ENCODE measurements at places on chromosomes 6 and 20.

DNA sequence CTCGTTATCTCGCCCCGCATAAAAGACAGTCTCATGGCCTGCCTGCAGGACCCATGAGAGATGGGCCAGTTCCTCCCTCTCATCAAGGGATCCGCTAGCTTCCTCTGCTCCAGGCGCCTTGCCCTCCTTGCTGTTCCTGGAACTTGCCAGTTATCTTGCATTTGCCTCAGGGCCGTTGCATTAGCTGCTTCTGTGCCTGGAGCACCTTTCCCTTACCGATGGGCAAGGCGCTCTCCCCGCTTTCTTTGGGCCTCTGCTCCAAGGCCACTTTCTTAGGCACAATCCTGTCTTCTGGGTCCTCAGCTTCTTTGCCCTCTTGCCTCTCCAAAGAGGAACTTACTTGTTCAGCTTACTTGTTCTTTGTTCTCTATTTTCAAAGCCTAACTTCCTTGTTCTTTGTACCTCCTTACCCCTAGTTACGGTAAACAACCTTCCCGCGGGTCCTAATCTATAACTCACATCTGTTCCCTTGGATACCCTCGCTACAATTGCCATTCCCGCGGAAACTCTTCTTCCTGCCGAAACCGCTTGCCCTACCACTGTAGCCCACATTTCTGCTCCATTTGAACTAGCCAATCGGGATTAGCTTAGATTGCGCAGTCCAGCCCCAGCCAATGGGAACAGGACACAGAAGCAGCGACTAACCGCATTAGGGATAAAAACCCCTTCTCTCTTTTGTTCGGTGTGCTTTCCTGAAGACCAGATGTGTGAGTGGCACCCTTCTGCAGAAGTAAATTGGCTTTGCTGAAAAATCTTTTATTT is 887 bp upstream of the NSFL1C start:
- DNase-seq = no peak

- DNase-seq = no peak
These were observed 45.1 kb downstream of the MAFB start for GRCh38 chr20:40643891-40644290.

GRCh38 chr20:1491860-1492642 is 831 bp upstream of the SIRPB2 start:
- no peak for DNase-seq

GRCh38 chr20:37290158-37290810 is 829 bp downstream of the MANBAL start:
- DNase-seq = no peak

DNA sequence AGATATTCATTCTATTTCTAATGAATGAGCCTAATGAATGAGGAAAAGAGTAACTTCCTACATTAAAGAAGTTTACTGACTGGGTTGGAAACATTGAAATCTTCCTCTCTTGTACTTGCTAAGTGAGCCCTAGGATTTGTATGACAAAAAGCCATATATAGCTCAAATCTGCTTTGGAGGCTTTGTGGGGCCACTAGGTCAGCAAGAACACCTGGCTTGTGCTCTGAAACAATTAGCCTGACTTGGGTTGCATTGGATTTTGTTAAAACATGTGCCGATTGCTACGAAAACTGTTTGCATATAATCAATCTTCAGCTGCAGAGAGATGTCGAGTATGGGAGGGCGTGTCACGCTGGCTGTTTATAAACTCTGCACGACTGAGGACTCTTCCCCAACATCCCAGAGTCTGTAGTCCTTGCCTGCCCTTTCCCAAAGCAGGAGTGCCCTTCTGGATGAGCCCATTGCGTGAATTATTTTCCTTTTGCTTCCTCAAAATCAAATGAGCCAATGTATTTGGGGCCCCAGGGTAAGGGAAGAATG is 684.8 kb downstream of the DHX35 start:
- DNase-seq = no peak

- no peak for DNase-seq
These were observed 929.3 kb upstream of the MAN1A1 start for GRCh38 chr6:120278689-120279396.

DNA sequence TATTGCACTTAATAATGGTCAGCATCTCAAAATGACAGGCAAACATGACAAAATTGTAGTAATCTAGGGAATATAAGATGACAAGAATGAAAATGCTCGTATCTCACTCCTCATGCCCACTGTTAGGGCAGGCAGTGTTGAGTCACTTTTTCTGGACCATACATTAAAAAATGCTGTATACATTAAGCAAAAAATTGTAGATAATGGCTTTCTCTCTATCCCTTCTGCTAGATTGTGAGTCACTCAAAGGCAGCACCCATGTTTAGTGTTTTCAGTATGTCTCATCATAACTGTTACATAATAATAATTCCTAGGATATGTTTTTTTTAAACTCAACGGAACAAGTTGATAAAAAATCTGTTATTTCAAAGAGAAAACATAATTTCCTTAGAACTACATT is 199.3 kb downstream of the TENT5A start:
- DNase-seq = no peak

DNA sequence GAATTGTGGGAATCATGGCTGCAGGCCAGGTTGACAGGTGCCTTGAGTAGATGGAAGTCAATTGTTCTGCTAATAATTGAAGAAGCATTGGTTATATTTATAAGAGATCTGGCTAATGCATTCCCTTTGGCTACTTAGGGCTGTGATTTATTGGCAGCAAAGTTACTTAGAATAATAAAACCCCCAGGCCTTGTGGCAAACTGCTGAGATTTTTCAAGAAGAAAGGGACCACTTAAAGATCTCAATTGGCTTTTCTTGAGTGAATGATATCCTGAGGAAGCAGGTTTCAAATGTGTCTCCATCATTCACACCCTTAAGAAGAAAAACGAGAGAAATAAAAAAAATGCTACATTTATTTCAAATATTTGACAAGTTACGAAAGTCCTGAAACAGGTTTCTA is 27.4 kb downstream of the DDO start:
- no peak for DNase-seq

DNA sequence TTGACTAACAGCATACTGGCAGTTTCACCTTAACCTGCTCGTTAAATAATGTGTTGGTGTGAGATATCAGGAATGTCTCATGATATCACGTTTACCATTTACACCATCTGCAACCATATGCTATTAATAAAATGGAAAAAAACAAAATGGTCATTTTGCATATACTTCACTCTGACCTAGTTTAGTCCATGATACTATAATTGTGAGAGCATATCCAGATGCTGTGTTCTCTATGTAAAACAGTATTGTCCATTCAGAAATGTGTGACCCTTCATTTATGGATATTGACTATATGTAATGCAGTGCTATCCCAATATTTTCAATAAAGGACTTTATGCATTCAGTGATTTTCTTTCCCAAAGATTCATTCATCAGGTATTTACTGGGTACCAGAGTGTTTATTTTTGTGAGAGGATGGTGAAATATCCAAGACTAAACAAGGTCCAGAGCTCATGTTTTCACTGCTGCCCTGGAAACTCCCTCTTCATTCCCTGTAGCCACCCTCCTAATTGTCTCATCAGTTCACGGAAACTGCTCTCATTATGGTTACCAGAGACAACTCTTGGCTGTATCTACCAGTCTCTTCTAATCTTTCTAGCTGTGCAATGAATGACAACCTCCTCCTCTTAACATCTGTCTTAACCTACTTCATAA is 25.7 kb upstream of the HINT3 start:
- DNase-seq = no peak

DNA sequence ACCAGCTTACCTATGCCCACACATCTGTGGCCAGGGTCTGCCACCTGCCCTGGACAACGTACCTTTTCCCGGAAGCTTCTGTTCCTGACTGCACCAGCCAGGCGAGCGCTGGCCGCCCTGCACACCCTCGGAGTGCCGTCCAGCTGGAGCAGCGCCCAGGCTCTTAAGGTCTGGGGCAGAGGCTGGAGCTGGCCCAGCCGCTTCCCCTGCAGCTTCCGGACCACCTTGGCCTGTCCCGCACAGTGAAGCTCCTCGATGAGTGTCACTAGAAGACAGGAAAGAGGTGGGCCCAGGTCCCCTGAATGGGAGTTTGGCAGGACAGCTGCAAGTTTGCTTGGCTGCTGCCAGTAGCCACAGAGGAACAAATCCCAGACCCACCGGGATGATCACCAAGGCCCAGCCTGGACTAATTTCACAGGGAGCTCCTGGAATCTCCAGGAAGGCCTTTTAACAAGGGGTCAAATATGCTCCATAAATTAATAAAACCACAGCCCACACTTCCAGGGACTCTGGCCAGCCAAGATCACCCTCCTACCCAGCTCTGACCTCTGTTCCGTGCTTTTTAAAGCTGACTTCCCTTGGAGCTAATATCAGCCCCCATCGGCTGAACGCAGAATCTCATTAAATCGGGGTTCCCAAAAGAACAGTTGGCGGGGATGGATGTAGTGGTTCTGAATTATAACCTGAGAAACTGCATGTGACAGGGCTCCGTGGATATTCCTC is 82.3 kb downstream of the PTPN1 start:
- DNase-seq = no peak

All from NCI-H1694 (cell line).